ENCODE measurements at places on chromosomes 6 and 20.

GRCh38 chr20:41163821-41164220 lies 26.5 kb downstream of the PLCG1 start:
- no peak for DNase-seq

DNA sequence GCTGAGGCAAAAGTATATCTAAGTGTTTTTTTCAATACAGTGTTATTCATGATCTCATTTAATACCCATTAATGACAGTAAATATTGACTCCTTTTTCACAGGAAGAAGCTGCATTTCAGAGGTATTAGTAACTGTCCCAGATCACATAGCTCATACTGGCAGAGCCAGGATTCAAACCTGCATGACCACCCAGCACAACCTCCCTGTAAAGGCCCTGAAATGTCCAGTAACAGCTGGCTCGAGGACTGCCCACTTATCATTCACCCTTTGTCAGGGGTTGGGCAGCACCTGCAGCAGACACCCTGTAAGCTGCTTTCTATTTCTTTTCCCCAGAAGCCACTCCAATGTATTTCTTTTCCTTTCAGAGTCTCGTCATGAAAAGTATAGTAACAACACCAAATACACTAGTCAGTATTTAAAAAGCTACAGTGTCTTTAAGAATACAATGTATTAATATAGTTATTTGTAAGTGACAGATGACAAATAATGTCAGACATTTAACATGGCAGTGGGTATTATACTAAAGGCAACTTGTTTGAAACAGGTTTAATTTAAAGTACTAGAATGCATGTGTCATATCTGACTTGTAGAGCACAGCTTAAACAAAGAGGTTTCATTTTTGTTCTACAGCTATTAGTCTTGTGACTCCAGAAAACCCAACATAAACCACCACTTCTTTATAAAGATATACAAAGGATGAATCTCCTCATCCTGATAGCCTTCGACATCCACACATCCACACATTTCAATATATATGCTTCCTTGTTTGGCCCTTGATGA lies 841.6 kb upstream of the GJE1 start:
- peak; percentile 57 for DNase-seq

DNA sequence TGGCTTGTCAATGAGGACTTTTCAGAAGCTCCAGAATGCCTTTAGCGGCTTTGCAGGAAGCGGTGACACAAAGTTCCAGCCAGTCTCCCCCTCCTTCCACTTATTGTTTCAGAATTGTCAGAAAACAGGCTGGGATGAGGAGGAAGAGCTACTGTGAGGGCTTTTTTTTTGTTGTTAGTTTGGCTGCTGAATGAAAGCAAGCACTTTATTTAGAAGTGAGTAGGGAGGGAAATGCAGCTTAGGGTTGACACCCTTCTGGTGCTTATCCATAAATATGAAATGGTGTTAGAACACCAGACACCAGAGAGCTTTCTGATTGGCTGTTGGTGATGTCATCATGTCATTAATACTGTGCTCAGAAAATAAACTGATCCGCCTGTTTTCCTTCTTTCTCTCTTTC lies 251.5 kb downstream of the SOX4 start:
- no peak for DNase-seq

DNA sequence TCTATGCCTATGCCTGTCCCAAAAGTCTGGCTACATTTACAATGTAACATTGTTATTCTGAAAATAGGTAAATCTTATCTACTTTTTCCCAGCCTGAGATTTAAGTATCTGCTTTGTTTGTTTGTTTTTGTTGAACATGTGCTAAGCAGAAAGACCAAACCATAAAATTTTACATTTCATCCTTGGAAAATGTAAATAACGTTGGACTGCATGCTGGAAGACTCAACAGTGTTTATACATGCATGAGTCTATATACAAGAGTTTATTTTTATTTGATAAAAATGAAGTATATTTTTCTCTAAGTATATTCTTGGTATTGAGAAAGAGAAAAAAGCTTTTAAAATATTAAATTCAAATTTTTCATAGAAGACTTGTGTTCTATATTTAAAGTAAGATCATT lies 12.1 kb upstream of the PDE10A start:
- no peak for DNase-seq

- DNase-seq, result no peak
Measured at GRCh38 chr20:54149765-54150264, 24.0 kb downstream of the CYP24A1 start.

GRCh38 chr20:25054096-25054820 lies 3.7 kb downstream of the ACSS1 start:
- peak; percentile 51 for DNase-seq

DNA sequence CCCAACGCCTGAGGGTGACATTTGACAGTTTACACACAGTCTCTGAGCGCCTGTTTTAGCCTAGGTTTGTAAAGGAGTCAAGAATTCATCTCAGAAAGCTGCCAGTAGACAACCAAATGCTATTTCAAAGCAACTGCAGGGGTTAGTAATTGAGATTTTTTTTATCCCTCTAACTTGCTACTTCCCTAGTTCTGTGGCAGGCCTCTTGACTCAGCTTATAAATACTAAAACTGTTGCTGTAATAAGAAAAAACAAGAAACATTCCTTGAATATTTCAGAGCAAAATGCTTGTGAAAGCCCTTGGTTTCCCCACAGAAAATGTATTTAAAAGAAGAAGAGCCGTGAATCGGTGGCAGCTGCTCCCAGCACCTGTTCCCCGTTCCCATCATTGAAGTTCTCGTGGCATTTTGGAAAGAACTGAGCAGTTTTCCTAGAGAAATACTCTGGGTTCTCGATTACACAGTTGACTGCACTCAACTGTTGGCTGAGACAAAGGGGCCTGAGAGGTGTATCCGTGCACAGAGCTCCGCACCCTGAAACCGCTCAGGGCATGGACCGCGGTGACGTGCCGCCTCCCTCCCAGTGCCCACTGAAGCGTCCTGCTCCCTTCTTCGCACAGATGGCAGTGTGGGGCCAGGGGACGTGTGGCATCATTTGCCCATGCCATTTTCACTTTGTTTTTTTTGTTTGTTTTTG lies 20.9 kb downstream of the DLL1 start:
- DNase-seq, result peak; percentile 33

DNA sequence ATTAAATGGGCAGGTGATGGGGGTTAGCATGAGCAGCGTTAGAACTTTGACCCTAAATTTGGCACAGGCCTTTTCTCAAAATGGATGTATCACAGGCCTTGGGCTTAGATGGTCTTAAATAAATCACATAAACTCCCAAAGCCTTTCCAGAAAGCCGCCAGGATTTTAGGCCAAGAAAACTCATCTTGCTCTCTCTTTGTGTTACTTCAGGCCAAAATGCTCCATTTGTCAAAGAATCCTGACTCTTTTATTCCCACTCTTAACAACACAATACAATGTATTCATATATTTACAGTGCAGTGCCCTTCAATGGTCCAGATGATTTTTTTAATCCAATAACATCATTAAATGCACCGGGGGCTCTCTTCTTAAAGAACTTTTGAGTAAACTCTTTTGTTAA lies 5.9 kb upstream of the TCP11 start:
- no peak for DNase-seq

DNA sequence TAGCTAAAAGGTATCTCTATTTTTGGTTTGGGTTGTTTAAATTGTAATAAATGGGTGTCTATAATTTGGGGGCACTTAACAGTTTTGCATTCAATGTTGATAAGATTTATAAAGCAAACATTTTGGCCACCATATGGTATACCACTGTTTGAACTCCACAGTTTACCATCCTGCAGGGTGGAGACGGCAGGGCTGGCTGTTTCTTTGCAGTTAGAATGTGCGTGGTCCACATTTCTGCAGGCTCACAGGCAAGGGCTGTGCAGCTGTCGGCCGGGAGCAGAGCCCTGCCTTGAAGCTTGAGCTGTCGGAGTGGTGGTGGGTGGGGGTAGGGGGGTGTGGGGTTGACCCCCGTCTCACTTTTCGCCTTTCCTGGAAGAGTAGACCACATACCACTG lies 135.9 kb downstream of the CDH4 start:
- no peak for DNase-seq

DNA sequence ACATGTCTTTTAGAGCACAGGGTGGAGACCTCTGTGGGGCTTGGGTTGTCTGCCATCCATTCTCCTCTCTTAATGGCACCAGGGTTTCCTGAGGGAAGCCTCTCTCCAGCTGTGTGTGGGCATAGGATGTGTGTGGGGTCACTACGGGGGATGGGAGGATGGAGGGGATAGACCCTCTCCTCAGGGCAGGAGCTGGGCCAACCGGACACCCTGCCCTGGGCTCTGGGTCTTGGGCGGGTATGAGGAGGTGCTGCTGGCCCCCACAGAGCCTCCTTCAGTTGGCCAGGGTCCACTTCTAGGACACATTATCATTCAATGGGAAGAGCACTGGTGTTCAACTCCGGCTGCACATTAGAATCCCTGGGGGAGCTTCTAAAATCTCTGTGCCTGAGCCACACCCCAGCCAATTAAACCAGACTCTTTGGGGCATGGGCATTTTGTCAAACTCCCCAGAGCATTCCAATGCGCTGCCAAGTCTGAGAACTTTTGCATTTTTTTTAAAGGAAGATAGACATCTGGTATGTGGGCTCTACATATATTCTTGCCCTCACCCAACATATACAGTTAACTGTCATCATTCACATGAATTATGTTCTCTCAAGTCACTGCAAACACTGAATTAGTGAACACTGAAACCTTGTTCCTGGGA lies 38.5 kb downstream of the TRAM2 start:
- DNase-seq, result no peak
